ENCODE measurements at places on chromosomes 2 and 18.

GRCh38 chr18:23723121-23723520 lies 33.9 kb downstream of the LAMA3 start:
- no peak for DNase-seq

- no peak for DNase-seq
These were observed 19.3 kb upstream of the SPP2 start for GRCh38 chr2:234031207-234031606.

DNA sequence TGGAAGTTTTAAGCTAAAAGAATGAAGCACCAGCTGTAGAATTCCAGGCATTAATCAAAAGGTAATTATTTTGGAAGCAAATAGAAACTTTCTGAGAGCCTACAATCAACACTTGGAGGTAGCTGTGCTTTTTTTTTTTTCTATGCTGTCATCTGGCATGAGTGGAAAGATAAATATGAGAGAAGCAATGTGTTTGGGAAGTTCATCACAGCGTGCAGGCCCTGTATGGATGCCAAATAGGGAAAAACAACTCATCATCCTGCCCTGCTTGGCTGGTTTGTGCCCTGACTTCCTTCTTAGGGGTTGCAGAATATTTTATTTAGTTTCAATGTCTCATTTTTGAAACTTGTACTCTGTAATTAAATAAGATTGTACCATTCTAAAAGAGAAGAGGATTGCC lies 437.4 kb downstream of the PIK3C3 start:
- DNase-seq: no peak

DNA sequence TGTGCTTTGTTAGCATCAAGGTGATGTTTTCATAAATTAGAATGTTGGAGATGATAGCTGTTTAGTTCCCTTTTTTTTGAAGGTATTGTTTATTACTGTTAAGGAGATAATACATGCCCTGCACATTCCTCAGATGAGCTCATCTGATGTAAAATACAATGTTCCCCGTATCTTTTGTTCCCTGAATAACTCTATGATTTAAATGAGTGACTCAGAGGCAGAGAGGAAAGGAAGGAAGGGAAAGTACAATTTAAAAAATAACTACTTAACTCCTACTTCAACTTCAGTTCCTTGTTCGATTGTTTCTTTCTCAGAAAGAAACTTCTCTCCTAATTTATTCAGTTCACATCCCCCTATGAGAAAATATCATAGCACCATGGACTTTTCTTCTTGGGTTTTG lies 208.7 kb downstream of the KCNE4 start:
- no peak for DNase-seq

DNA sequence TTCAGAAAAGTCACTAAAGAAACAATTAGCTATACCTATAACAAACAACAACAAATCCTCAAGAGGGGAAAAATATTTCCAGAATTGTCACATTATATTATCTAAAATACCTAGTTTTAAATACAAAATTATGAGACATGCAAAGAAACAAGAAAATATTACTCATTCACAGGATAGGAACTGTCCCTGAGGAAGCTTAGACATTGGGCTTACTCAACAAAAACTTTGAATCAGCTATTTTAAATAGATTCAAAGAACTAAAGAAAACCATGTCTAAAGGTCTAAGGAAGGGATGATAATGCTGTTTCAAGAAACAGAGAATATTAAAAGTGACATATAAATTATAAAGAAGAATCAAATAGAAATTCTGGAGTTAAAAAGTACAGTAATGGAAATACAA lies 131.9 kb upstream of the ZNF516 start:
- no peak for DNase-seq

DNA sequence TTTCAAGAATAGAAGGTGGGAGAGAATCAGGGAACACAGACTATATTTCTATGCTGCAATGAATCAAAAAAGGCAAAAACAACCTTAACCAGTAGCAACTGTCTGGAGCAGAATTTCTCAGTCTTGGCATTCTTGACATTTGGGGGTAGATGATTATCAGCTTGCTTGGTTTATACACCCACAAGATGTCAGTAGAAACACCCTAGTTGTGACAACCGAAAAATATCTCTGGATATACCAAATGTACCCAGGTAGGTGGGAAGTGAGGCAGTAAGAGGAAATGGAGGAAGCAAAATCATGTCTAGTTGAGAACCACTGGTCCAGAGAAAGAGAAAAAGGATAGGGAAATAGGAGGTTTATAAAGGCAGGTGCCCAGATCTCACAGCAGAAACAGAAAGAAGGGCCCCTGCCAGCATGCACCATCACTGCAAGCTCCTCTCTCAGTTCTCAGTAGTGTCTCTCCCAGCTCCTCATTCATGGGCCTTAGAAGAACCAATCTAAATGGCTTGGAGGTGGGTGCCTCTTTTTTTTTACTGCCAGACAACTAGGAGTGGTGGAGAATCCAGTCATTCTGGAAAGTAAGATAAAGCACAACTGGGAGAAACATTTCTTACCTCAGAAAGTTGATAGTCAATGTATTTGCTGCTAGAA lies 50.4 kb downstream of the MBD2 start:
- no peak for DNase-seq

DNA sequence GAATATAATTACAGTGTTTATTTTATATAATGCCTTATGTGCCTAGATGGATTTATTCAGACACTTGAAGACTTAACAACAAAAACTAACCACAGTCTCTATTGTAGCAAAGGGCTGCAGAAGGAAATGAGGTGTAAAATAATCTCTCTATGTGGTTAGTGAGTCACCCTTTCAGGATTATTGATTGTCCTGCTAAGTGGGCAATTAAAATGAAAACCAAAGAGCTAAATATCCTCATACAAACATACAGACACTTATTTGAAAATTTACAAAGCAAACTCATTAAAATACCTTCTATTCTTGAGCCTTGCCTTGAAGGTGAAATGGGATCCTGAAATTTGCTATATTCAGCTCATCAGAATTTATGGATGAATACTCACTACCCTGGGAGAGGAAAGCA lies 27.7 kb upstream of the DCC start:
- no peak for DNase-seq

GRCh38 chr2:110796716-110797301 lies 64.4 kb downstream of the ACOXL start:
- DNase-seq: no peak

- DNase-seq: no peak
These were observed 320.3 kb upstream of the NRP2 start for GRCh38 chr2:205361970-205362369.

GRCh38 chr2:118459426-118459825 lies 371.2 kb downstream of the INSIG2 start:
- DNase-seq: no peak

- no peak for DNase-seq
These were observed 84.3 kb downstream of the FAM168B start for GRCh38 chr2:131008967-131009366.

DNA sequence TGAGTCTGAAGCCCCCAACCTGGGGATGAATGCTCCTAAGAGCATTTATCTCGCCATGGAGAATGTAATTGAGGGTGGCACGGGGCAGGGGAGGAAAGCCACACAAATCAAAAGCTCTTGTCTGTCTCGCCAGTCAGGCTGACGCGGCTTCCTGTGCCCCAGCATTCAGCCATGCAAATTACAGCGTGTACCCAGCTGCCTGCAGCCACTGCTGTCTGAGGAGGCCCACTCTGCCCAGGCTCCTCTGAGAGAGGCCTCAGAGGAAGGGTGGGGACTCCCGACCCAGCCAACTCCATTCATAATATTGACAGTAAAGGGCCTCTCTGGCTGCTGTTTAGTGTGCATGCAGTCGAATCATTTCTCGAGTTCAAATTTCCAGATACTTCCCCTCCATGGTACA lies 22.0 kb downstream of the SMAD7 start:
- DNase-seq: peak; percentile 62

DNA sequence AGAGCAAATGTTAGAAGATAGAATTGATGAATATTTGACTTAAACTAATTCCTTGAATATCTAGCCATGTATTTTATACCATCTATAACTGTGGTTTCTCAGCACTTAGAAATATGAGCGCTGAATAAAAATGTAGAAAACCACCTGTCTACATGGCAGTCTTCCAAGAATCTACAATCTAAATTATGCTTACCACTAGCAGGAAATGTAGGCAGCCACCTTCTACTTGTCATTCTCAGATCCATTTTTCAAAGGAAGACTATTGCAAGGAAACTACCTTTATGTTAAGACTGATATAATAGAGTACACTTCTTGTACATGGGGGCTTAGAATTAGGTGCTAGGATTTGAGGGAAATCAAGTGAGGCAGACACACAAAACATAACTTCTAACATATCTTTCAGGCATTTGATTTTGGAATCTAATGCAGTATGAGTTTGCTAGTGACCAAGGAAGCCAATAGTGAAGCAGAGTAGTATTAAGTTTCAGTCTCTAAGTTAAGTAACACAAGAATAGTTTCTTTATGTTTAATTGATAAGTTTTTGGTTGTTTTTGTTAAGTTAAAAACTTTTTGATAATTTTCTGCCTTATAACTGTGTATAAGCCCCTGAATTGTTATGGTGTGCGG lies 175.9 kb upstream of the ITGA4 start:
- DNase-seq: no peak

DNA sequence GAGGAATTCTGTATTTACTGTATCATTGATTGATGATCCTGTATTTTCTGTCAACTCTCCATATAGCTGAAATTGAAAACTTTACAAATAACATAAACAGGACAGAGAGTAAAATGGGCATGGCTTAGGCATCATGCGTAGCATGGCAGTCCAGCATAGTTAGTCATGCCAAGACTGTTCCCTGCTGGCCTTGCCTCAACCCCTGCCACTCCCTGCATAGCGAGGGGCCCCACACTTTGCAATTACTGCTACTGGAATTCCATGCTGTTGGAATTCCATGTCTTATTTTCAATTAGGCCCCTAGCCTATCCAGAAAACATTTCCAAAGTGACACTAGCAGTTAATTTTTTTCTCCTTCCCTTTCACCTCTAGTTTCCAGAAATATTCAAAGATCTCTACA lies 15.1 kb upstream of the SOX11 start:
- no peak for DNase-seq

DNA sequence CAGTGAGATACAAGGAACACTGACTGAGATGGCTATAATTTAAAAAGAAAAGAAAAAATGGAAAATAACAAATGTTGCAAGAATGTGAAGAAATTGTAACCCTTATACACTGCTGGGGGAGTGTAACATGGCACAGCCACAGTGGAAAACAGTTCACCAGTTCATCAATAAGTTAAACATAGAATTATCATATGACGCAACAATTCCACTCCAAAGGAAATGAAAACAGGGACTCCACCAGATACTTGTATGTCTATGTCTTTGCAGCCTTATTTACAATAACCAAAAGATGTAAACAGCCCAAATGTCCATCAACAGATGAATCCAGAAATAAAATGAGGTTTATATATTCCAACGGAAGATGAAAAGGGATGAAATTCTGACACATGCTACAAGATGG lies 30.8 kb downstream of the DDX18 start:
- no peak for DNase-seq

GRCh38 chr2:235055891-235056516 lies 104.2 kb downstream of the SH3BP4 start:
- no peak for DNase-seq

GRCh38 chr2:46351750-46352138 lies 54.5 kb downstream of the EPAS1 start:
- DNase-seq: peak; percentile 40

DNA sequence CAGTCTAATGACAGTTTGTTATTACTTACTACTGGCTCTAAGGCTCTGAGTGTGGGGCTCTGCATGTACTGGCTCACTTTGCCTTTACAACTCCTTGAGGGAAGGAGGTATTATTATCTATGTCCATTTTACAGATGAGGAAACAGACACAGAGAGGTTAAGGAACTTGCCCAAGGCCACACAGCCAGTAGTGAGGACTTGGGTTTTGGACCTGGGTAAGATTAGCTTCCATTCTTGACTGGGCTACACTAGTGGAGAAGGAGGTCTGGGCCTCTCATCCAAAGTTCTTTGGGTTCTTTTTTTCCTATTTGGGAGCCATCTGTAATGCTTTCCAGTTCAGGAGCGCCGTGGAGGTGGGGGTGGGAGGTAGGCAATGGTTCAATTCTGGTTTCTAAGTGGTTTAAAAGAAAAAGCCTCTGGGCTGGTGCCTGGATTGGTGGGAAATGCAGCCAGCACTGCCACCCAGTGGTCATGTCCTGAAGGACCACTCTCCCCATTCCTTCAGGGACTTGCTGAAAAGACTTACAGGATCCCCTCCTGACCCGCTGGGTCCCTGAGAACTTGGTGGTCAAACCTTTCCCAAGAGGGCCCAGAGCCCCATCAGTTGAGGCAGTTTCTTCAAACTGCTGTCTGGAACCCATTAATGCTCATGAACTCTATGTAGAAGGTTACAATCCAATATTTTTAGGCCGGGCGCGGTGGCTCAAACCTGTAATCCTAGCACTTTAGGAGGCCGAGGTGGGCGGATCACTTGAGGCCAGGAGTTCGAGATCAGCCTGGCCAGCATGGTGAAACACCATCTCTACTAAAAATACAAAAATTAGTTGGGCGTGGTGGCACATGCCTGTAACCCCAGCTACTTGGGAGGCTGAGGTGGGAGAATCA lies 38.6 kb upstream of the NOTO start:
- peak; percentile 42 for DNase-seq

GRCh38 chr18:57336343-57336742 lies 16.0 kb upstream of the ST8SIA3 start:
- no peak for DNase-seq

DNA sequence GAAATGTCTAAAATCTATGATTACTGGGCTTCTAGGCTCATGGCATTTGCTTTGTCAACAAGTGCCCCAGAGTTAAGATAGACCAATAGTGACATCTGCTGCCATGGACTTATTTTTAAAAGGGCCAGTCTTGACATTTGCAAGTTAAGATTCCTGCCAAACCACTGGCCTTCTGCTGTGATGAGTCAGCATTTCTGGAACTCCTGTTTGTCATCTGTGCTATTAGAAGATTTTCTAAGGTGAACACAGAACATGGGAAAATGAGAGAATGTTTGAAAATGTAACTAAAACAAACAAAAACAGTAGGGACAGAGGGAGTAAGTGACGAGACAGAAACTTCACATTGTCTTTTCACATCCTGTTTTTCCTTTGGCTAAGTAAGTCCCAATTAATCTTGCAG lies 93.7 kb upstream of the WDR75 start:
- DNase-seq: no peak

GRCh38 chr18:24659827-24660720 lies 199.6 kb downstream of the HRH4 start:
- no peak for DNase-seq

- no peak for DNase-seq
These were observed 203.0 kb downstream of the SOCS6 start for GRCh38 chr18:70491734-70492348.

DNA sequence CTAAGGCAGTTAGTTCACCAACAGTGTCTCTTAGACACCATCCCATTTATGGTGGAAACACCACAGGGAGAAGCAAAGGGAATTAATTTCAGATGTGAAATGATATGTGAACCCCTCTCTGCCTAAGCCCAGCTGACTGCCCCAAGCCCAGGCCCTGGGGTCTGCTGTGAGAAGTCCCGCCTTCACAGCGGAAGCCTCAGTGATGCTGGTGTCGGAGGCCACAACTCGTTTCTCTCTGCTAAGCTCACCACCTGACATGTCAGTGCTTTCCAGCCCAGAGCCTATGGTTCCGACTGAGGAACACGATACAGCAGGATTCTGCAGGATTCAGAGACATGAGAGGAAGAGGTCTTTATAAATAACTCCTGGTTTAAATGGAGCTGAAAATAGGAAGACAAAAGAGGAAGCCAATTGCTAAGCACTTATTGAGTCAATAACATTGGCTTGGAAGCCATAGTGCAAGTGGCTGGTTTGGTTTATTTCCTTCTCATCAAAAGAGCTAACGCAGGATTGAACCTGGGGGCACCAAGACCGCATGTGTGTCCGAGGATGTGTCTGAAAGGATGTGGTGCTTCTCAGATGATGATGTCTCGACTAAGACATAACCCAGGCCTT lies 21.9 kb upstream of the LOXHD1 start:
- DNase-seq: no peak

Measured in stimulated activated CD8-positive, alpha-beta memory T cell treated with anti-CD3 and anti-CD28 coated beads, Interleukin-12 subunit alpha, Interleukin-12 subunit beta, amount 100 ng/mL, for 4 hours (primary cell).